Lower leg skin (tissue), 4 donors: ENCODE measurements at places on chromosomes 3 and 15. TPM values are rescaled to one million over a fixed set of nuclear protein-coding genes. Genes with fewer than 3 reads are reported as not detected.

- no peak for DNase-seq
Measured at GRCh38 chr3:89504432-89504831, 397.0 kb downstream of the EPHA3 start.

DNA sequence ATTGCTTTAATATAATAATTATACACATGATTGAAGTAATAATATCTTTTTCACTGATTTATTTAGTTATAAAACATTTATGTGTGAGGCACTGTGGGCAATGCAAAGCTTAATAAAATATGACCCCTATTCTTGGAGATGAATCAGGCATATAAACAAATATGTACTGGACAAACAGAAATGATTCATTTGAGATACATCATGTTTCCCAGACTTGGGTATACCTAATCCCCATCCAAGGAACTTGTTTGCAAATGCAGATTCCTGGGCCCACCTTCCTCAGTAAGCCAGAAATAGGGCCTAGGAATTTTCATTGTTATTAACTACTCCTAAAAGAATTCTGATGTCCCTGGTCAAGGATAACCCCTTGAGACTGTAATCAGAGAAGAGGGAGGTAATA is 184.2 kb downstream of the CHL1 start:
- no peak for DNase-seq

- DNase-seq: no peak
Measured at GRCh38 chr3:52846432-52846965, 11.7 kb upstream of the MUSTN1 start.

DNA sequence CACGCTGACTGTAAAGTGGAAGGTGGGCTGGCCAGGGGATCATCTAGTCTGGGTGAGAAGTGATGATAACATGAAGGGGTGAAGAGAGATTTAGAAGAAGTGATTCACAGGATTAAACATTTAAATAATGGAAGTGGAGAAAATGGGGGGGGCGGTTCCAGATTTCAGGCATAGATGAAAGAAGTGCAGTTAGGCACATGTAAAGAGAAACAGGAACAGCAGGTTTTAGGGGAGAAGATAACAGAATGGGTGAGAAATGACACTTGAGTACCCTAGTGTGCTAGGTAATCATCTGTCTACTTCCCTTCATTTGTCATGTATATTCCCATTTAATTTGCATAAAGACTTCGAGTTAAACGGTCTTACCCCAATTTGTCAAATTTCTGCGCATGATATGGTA is 15.3 kb downstream of the B3GNT5 start:
- DNase-seq: no peak

GRCh38 chr15:78351539-78351938 is 11.4 kb downstream of the CRABP1 start:
- DNase-seq: no peak

- DNase-seq: no peak
Measured at GRCh38 chr3:74370342-74370741, 244.1 kb downstream of the CNTN3 start.

DNA sequence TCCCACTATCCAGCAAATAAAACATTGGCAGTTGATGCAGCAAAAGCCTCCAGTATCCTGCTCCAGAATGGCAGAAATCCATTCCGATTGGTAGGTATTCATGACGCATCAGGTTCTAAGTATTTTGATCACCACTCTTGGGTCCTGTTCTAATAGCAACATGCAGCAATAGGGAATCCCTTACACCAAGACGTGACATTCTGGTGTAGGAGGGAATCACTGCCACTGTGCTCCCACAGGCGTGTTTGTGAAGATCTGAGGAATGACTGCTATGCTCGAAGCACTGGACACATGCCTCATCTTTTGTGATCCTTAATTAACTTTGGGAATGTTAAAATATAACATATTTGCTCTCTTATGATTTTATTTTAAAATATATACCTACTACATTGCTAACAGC is 552.9 kb downstream of the MECOM start:
- DNase-seq: no peak

DNA sequence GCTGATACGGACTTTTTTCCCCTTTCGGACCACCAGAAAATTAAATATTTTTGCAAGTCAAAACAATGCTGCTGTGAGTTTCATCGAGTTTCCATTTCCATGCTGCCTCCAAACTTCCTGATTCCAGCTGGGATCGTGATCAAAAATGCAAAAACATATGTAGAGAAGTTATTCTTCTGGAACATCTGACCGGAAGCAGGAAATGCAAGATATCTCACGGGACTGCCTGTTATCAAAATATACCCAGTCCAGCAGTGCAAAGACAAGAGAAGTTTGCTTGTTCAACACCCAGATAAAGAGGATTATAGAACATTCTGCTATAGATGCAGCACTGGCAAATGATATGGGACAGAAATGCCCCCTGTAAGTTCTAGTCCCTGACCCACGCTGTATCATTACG is 726.7 kb upstream of the NR2F2 start:
- no peak for DNase-seq

GRCh38 chr3:52422669-52423068 is 22.2 kb downstream of the SEMA3G start:
- DNase-seq: no peak

- no peak for DNase-seq
Measured at GRCh38 chr3:153210146-153210545, 48.1 kb downstream of the RAP2B start.

DNA sequence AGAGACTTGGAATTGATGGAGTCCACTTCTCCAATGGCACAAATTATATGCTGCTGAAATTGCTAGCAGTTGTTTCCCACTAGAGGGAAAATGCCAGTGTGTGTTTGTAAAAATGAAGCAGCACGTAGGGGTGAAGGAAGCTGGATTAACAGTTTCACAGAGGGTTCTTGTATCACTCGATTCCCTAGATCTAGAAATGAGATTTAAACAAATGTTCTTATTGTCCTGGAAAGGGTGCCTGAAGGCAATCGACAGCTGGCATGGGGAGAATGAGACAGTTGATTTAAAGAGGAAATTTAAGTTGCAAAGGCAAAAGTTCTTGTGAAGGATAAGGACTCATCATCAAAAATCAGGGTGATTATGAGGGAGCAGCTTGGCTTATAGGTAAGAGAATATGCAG is 234.8 kb upstream of the ARPP21 start:
- DNase-seq: no peak

GRCh38 chr15:66240240-66240794 is 13.2 kb downstream of the MEGF11 start:
- DNase-seq: no peak

DNA sequence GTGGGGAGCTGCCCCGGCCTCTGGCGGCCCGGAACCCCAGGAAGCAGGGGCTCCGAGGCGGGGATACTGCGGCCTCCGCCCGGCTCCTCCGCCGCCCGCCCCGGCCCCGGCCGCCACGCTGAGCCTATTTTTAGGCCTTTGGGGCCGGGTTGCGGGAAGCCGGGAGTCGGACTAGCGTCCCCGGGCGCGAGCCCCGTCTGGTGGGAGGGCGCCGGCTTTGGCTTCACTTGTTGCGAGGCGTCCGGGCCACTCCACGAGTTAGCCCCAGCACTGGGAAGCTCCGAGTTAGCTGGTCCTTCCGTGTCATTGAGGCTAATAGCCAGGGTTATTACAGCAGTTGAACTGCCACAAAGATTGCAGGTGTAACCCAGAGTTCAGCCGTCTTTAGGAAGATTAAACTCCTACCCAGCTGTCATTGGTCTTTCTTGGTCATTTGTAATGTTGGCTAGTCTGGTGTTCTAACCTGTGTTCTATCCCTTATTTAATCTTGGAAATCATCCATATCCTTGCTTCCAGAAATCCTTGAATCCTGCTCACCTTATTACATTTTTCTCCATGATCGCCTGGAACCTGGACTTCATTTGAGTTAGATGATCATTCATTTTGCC is 791 bp downstream of the GYG1 start:
- no peak for DNase-seq

GRCh38 chr15:61479613-61480012 is 250.5 kb upstream of the RORA start:
- DNase-seq: no peak

- DNase-seq: no peak
Measured at GRCh38 chr3:52763466-52763865, 7.3 kb downstream of the NEK4 start.

- DNase-seq: no peak
Measured at GRCh38 chr15:52481915-52482314, 46.8 kb downstream of the MYO5A start.

- no peak for DNase-seq
Measured at GRCh38 chr3:197317250-197317963, 19.0 kb upstream of the DLG1 start.

GRCh38 chr3:8595695-8596115 is 48.9 kb downstream of the SSUH2 start:
- DNase-seq: no peak

- no peak for DNase-seq
Measured at GRCh38 chr15:101288905-101289513, 6.0 kb downstream of the SNRPA1 start.

GRCh38 chr15:84605554-84605882 is 4.7 kb downstream of the ZSCAN2 start:
- no peak for DNase-seq

GRCh38 chr3:123706871-123707270 is 122.0 kb upstream of the HACD2 start:
- DNase-seq: no peak

- no peak for DNase-seq
Measured at GRCh38 chr3:177528306-177529070, 331.2 kb upstream of the TBL1XR1 start.

- DNase-seq: no peak
Measured at GRCh38 chr15:59532770-59533379, 78.7 kb upstream of the GCNT3 start.

- no peak for DNase-seq
Measured at GRCh38 chr3:8210882-8211341, 290.7 kb upstream of the LMCD1 start.

DNA sequence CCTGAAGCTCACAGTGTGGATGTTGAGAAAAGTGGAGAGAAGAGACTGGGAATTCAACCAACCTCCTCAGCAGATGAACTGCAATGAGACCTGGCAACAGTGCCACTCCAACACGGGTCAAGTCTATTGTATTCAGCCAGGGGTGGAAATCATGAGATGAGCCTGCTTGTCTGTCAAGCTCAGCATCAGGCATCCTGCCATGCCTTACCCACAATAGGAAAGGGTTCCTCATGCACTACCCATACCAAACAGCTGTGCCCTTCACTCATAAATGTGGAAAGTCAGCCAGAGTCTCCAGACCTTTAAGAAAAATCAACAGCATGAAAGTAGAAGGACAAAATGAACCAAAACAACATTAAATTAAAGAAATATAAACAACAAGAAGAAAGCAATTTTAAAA is 542.1 kb downstream of the EPHB1 start:
- no peak for DNase-seq

DNA sequence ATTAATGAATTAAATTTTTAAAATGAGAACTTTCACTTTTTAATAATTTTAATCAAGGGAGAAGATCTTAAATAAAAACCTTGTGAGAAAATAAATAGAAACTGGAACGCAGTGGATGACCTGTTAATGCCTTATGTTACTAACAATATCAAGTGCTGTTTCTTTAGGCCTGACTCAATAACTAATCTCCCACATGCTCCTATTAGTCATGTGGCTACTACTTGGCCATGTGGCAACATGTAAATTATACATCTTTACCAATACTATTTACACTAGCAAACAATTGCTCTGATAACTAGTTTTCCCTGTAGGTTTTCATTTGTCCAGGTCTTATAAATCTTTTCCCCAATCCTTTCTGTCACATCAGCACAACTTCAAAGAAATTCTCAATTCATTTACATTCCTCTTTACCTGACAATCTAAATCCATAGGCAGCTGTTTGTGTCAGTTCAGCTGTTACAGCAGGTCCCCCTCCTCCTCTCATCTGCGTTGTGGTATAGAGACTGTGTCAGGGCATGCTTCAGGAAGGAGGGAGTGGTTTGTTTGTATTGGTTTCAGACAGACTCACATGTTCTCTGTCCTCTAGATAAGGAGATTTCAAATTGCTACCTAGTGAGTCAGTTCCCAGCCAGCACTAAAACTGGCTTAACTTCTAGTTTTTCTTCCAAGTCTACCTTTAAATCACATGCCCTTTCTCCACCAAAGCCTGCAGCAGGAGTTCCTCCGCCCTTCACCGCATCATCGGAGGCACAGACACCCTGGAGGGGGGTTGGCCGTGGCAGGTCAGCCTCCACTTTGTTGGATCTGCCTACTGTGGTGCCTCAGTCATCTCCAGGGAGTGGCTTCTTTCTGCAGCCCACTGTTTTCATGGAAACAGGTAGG is 11.3 kb upstream of the C3orf52 start:
- peak; percentile 51 for DNase-seq

- no peak for DNase-seq
Measured at GRCh38 chr3:101379658-101380376, 59.4 kb upstream of the IMPG2 start.

DNA sequence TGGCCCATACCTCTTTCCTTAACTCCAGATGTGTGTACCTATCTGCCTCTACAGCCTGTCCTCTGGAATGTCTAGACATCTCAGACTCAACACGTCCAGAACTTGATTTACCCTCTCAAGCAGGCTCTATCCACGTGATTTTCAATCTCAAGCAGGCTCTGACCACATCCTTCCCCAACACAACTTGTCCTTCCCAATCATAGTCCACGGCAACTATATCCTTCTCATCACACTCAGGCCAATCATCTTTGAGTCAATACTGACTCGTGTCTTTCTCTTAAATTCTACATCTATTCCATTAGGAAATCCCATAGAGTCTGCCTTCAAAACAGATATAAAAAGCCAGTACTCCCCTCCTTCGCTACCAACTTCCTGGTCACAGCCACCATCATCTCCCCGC is 70.4 kb downstream of the FOXP1 start:
- no peak for DNase-seq

GRCh38 chr3:150739877-150740645 is 22.9 kb downstream of the SIAH2 start:
- peak; percentile 36 for DNase-seq

- no peak for DNase-seq
Measured at GRCh38 chr15:55060836-55061235, 135.9 kb downstream of the RSL24D1 start.

The COL7A1 gene
- total RNA-seq: 208 TPM

The ABHD5 gene
- total RNA-seq: 119 TPM

The DBR1 gene
- total RNA-seq: 13.2 TPM

The ARGFX gene
- not detected for total RNA-seq

The MKRN2OS gene
- 2.2 TPM for total RNA-seq

The DPH6 gene
- total RNA-seq: 8.1 TPM

The ATP13A5 gene
- 5.6 TPM for total RNA-seq

The A4GNT gene
- total RNA-seq: not detected

The ITIH3 gene
- 0.17 TPM for total RNA-seq

The BSN gene
- 0.11 TPM for total RNA-seq

The SLC22A13 gene
- 0.13 TPM for total RNA-seq

The CFAP100 gene
- total RNA-seq: not detected

The LMAN1L gene
- total RNA-seq: 1.3 TPM
